Stomach (tissue), 19 donors: ENCODE measurements at places on chromosomes 5 and 9. TPM values are rescaled to one million over a fixed set of nuclear protein-coding genes. Genes with fewer than 3 reads are reported as not detected.

DNA sequence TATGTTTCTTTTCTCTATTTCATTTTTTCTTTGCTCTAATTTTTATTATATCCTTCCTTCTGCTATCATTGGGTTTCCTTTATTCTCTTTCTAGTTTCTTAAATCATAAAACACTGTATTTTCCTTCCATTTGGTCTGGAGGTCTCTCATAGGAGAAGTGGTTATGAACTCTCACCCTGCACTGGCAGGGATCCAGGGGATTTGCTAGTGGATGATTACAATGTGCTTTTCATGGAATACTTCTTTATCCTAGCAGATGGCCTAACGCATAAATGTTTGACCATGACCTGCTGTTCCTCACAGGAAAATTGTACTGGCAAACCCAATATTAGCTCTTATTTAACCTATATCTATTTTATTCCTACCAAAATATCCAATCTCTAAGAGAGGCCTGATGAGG lies 31.5 kb upstream of the SGCD start:
- no peak for DNase-seq

GRCh38 chr5:86894056-86894455 lies 276.3 kb downstream of the COX7C start:
- no peak for DNase-seq

GRCh38 chr5:144864118-144864517 lies 693.4 kb downstream of the KCTD16 start:
- no peak for DNase-seq

GRCh38 chr5:443239-444151 lies 519 bp downstream of the EXOC3 start:
- DNase-seq = no peak

GRCh38 chr5:124454081-124454480 lies 292.4 kb downstream of the ZNF608 start:
- DNase-seq = no peak

DNA sequence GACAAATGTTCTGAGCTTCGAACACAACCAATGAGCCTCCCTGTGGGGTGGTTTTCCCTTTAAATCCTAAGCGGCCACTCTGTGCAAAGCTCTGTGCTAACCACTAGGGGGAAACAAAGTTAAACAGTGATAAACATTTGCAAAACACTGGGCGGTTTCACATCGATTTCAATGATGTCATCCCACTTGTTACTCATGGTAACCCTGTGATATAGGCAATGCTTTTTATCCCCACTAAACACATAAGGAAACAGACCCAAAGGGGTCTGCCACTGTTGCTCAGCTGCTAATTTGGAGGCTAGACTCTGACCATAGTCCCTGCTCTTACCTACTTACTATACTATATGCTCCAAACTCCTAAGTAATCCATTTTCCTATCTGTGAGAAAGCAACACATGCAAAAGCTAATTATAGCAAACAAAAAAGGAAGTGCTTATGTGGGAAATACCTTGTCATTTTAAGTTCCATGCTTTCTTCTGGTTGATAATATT lies 57.3 kb downstream of the PTPN3 start:
- DNase-seq = peak; percentile 89

- DNase-seq = no peak
Observed at GRCh38 chr9:132190966-132191365, 29.1 kb downstream of the NTNG2 start.

GRCh38 chr9:79719021-79719420 lies 147.3 kb downstream of the TLE4 start:
- no peak for DNase-seq

- no peak for DNase-seq
Observed at GRCh38 chr5:16544607-16545374, 72.0 kb downstream of the RETREG1 start.

DNA sequence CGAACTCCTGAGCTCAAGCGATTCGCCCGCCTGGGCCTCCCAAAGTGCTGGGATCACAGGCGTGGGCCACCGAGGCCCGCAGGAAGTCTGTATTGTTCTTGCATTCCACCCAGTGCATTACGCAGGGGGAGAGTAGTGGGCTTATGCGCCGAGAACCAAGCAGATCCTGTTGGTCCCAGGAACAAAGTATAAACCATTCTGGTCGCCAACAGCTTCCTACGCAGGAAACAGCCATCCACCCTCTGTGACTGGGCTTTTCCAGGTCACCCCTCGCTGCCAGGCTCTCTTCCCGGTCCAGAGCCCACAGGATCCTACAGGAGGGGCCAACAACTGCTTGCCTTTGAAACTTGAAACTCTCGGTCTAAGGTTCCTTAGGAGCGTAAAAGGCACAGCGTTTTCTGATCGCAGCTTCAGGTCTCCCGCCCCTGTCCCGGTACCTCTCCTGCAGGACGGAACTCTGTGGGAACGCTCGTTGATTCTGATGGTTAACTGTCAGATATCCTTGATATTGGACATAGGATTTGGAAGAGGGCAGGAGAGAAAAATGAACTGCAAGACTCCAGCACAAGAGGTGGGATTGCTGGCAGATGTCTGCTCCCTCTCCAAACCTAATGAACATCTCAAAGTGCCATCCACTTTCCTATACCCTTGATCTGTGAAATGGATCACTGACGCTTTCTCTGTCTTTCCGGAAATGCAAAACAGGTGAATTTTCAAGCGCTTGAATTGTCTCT lies 4.2 kb upstream of the ANXA2R start:
- peak; percentile 37 for DNase-seq

GRCh38 chr9:74083681-74084433 lies 413.3 kb upstream of the RORB start:
- DNase-seq = no peak

GRCh38 chr5:52457810-52458209 lies 329.9 kb upstream of the ITGA1 start:
- DNase-seq = no peak

DNA sequence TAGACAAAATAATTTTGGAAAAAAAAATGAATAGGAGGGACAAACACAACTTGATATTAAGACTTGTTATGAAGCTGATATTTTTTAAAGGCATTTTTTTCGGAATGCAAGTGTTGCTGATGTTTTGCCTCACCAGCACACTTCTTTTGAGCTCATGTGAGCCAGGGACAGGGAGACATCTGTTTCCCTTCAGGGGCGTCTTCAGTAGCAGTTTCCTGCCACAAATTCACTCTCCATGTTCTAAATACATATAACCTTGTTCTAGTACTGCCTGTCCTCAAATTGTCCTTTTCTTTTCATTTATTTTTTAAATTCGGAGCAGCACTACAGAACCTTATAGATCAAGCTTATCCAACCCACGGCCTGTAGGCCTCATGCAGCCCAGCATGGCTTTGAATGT lies 316.0 kb upstream of the PAPPA start:
- DNase-seq = no peak

DNA sequence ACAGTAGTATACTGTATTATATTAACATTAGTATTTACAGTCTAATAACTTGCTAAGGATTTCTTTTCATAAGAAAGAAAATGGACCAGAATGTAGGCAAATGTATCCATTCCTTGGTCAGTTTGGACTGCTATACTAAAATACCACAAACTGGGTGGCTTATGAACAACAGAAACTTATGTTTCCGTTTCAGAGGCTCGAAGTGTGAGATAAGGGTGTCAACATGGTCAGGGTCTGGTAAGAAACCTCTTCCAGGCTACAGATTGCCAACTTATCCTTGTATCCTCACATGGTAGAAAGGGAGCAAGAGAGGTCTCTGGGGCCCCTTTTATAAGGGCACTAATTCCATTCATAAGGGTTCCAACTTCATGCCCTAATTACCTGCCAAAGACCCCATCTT lies 9.2 kb upstream of the ESM1 start:
- no peak for DNase-seq

DNA sequence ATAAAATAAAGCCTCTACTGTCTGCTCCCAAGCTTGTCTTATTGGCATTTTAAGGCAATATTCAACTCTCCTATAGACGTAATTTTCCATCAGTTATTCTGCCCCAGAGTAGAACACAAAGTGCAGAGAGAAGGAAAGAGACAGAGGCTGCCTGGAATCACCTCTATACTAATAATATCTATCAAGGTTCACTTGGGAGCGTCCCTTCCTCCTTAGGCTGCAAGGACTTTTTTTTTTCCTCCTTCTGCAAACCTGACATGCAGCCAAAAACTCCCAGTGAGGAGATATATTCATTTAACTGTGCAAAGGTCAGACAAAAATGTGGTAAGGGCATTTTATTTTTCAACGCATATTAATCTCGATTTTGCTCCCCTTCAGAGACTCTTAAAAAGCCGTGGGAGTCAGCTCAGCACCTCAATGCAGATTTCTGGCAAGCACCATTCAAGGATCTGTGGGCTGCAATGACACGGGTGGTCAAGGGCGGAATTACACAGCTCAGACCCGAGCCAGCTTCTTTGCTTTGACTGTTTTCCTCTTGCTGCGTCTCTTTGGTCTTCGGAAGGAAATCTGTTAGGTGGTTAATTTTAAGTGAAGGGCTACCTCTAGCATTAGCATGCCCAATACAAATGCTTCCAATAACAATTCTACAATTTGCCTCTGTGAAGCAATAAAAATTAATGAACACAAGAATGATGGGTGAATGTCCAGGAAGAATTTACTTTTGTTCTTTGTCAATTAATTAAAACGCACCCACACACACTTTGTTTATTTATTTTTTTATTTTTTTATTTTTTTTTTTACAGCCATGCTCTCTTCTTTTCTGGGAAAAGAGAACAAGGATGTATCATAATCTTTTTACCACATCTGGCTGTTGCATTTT lies 587.7 kb upstream of the GRAMD2B start:
- peak; percentile 83 for DNase-seq

DNA sequence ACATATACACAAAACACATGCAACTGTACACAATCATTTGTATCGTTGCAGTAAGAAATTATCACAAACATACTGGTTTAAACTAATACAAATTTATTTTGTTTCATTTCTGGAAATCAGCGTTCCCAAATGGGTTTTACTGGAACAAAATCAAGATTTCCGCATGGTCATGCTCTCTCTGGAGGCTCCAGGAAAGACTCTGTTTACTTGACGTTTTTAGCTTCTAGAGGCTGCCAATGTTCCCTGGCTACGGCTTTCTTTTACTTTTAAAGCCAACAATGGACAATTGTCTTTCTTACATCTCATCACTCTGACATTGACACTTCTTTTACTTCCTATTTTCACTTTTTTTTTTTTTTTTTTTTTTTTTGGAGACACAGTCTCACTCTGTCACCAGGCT lies 793.1 kb downstream of the CDH9 start:
- no peak for DNase-seq

- DNase-seq = no peak
Observed at GRCh38 chr9:134811673-134812342, 68.8 kb upstream of the FCN2 start.

DNA sequence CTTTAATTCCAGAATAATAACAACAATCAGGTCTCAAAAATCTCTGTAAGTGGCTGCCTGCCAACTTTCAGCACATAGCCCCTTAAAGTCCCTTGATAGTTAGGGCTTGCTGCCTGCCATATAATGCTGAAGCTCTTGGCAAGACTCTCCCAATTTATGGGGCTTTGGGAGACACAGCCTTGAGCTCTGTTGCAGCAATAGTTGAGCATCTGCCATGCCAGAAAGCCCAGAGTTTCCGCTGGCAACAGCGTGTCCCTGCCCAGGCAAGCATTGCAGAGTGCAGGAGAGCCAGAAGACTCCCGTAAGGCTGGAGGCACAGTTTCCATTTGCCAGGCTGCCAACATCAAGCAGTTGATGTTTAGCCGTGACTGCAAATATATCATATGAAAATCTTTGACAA lies 678.5 kb upstream of the NUDT12 start:
- peak; percentile 7 for DNase-seq

- DNase-seq = no peak
Observed at GRCh38 chr9:132973713-132974112, 4.8 kb upstream of the GFI1B start.

DNA sequence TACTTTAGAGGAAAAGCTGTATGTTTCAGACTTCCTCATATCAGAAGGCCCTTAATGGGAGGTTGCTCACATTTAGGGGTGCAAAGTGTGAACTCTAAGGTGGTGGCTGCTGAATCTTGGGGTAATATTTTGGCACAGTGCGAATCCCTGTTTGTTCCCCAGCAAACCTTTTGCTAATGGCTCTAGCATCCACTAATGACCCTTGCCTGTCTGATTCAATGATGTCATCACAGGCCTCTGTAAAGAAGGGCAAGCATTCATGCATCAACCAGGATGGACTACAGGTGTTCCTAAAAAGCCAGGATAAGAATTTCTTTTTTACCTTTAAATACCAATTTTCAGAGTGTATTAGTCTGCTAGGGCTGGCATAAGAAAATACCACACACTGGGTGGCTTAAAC lies 20.4 kb downstream of the TMEM171 start:
- DNase-seq = no peak

DNA sequence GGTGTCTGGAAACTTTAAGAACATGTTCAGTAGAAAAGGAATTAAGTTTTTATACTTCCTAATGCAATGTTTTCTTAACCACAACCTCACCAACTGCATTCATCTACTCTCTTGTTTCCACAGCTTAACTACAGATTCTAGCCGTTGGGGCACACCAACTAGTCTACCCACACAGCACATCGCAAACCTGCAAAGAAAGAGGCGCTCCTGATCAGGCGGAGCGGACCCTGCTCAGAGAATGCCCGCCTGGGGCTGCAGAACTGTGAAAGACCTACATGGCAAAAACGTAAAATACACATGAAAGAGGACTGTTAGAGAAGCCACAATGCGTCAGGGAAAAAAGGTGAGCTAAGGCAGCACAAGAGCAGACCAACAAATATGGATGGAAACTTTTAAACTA lies 75.4 kb upstream of the RAPGEF6 start:
- DNase-seq = no peak

GRCh38 chr9:127197861-127198430 lies 66.6 kb upstream of the GARNL3 start:
- DNase-seq = no peak

GRCh38 chr5:65067147-65067506 lies 298.4 kb downstream of the CWC27 start:
- DNase-seq = no peak

DNA sequence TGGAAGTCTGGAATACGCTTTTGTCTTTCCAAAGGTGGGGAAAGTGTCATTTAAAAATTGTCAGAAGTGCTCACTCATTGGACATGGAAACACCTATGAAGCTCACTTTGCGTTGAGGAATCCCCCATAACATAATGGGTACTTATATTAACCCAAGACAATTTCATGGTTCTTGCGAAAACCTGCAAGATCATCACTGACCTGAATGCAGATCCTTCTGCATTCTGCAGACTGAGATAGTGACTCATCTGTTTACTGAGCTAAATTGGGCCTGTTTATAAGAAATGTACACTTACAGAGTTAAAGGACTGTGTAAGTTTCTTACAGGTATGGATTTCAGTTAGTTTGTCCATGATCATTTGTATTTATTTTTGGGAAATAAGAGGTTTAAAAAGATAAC lies 153.0 kb downstream of the HMHB1 start:
- DNase-seq = no peak

GRCh38 chr5:148372166-148372725 lies 11.5 kb upstream of the FBXO38 start:
- no peak for DNase-seq

GRCh38 chr5:127848098-127848497 lies 144.9 kb downstream of the CCDC192 start:
- DNase-seq = no peak

LCN15 gene
- not detected for total RNA-seq

DNM1 gene
- total RNA-seq = 21.6 TPM

HAVCR1 gene
- 2.0 TPM for total RNA-seq

IDNK gene
- not detected for total RNA-seq

SPINK1 gene
- total RNA-seq = 1,996 TPM

CDC25C gene
- 4.1 TPM for total RNA-seq

SOHLH1 gene
- total RNA-seq = not detected

OR1K1 gene
- not detected for total RNA-seq

SEMA5A gene
- total RNA-seq = 10.3 TPM
